Suppressor macrophage (primary cell): ENCODE measurements at places on chromosomes 11 and 22.

DNA sequence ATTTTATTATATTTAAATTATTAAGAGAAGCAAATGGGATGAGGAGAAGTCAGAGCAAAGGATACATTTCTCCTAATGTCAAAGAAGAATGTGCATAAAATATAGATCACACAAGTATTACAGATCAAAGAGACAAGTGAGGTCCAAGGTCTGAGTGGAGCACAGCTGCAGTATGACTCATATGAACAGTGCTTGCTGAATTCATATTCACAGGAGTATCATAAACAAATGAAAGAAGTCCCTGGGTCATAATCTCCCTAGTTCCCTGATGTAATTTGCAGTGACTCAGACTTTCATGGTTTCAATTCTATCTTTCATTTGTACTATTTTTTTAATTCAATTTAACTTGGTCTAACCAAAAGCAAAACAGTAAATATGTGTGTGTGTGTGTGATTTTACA is 499.0 kb upstream of the CCDC179 start:
- no peak for DNase-seq

DNA sequence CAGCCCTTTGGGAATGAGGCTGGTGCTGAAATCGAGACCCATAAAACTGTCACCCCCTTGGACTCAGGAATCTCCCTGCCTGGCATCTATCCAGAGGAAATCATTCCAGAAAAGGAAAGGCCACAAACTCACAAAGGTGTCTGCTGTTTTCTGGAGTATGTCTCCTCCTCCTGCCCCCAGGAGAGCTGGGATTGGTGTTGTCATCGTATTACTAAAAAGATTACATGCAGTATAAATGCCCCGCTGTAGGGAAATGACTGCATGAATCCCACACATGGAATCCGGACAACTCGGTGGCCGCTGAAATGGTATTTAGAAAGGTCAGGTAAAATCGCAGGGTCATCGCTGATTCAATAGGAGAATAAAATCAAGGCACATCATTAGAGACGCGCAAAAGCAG is 18.9 kb upstream of the RFPL3 start:
- DNase-seq, result no peak

GRCh38 chr11:44868455-44869421 is 81.9 kb downstream of the TP53I11 start:
- no peak for DNase-seq

DNA sequence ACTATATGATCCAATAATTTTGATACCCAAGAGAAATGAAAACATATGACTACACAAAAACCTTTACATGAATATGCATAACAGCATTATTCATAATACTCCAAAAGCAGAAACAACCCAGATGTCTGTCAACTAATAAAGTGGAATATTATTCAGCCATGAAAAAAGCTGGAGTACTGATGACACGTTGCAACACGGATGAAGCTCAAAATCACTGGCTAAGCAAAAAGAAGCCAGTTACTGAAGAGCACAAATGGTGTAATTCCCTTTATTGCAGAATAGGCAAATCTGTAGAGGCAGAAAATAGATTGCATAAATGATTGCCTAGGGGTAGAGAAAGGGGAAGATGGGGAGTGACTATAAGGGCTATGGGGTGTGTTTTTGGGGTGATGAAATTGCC is 117.6 kb upstream of the FGF3 start:
- DNase-seq, result peak; percentile 15

GRCh38 chr11:73140213-73141030 is 1.7 kb downstream of the FCHSD2 start:
- DNase-seq, result peak; percentile 36

GRCh38 chr11:914747-915501 is 4.3 kb upstream of the CHID1 start:
- peak; percentile 76 for DNase-seq
